ENCODE measurements at places on chromosomes 13 and 19. TPM values are rescaled to one million over a fixed set of nuclear protein-coding genes. Genes with fewer than 3 reads are reported as not detected.

Gene PSG11
- total RNA-seq = not detected

Gene CABP5
- total RNA-seq = not detected

Gene TNFSF13B
- 0.60 TPM for total RNA-seq

Gene MEIS3
- 48.6 TPM for total RNA-seq

Gene KLF12
- total RNA-seq = 7.1 TPM

Gene CACNG6
- 6.3 TPM for total RNA-seq

Gene CDC37
- total RNA-seq = 256 TPM

Gene ZNF132
- 8.3 TPM for total RNA-seq

Gene ZMYM2
- 35.1 TPM for total RNA-seq

Gene PPP1R13L
- total RNA-seq = 9.7 TPM

Gene ZNF383
- total RNA-seq = 5.3 TPM

Gene SLC25A30
- total RNA-seq = 10.7 TPM

Gene SPRED3
- total RNA-seq = 1.4 TPM

Gene LGI4
- total RNA-seq = 0.15 TPM

Gene NRTN
- total RNA-seq = not detected

Gene LGALS13
- total RNA-seq = not detected

Gene PODNL1
- total RNA-seq = 1.1 TPM

Measured in smooth muscle cell of the coronary artery (primary cell).